NCI-H2107 (cell line): ENCODE measurements at places on chromosomes 12 and 14.

- DNase-seq, result no peak
Measured at GRCh38 chr12:31029468-31029867, 44.2 kb upstream of the DDX11 start.

- no peak for DNase-seq
Measured at GRCh38 chr12:124703856-124704255, 136.4 kb upstream of the NCOR2 start.

- DNase-seq, result no peak
Measured at GRCh38 chr12:121829250-121829918, 25.6 kb downstream of the SETD1B start.

- DNase-seq, result no peak
Measured at GRCh38 chr14:53715193-53715721, 241.4 kb downstream of the BMP4 start.

- DNase-seq, result no peak
Measured at GRCh38 chr14:53444677-53445312, 291.7 kb upstream of the DDHD1 start.
